Fibroblast of the conjunctiva (primary cell): ENCODE measurements at places on chromosomes 16 and 17.

- DNase-seq, result no peak
These were observed 87.8 kb downstream of the WNT3 start for GRCh38 chr17:46730679-46731078.

DNA sequence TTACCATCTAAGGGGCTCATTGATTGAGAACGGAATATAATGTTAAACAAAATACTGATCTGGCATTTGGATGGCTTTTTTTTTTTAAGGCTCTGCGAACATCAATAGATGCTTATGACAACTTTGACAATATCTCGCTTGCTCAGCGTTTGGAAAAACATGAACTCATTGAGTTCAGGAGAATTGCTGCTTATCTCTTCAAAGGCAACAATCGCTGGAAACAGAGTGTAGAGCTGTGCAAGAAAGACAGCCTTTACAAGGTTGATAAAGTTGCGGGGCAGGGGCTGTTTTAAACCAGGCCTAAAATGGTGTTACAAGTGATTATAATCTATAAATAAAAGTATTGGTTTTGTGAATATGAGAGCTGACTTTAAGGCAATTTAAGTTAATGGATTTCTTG lies 22.3 kb downstream of the PTRH2 start:
- no peak for DNase-seq

DNA sequence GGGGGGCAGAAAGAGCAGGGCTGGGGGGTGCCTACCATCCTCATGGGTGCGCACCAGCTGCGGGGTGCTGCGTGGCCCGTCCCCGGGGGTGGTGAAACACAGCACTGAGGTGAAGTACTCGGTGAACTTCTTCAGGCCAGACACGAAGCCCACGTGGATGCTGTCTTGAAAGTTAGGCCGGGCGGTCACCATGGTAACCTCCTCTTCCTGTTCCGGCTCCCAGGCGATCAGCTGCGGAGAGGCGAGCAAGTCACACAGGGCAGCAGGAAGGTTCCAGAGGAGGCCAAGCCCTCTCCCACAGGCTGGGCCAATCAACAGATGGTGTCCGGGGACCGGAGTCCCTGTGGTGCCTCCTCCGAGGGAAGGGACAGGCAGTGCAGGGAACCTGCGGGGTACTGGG lies 90.1 kb upstream of the CDC42EP4 start:
- DNase-seq, result no peak

GRCh38 chr17:40794466-40794865 lies 5.3 kb downstream of the KRT28 start:
- DNase-seq, result no peak

GRCh38 chr16:9159839-9160550 lies 68.6 kb downstream of the HAPSTR1 start:
- peak; percentile 23 for DNase-seq

DNA sequence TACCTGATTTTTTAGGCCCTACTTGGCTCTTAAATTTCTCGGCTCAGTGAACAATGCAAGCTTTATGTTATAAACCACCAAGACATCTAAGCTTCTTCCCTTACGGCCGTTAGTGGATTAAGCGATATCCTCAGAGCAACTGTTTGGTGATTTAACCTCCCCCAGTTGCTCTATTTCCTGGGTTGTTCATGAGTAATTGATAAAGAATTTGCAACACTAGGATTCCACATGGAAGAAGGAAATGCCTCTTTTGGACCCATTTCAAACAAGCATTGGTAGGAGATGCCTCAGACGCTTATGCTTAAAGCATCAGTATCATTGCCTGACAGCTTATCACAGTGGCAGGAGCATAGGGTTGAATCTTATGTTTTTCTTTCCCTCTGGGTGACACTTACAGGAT lies 65.3 kb downstream of the RBFOX1 start:
- peak; percentile 28 for DNase-seq

DNA sequence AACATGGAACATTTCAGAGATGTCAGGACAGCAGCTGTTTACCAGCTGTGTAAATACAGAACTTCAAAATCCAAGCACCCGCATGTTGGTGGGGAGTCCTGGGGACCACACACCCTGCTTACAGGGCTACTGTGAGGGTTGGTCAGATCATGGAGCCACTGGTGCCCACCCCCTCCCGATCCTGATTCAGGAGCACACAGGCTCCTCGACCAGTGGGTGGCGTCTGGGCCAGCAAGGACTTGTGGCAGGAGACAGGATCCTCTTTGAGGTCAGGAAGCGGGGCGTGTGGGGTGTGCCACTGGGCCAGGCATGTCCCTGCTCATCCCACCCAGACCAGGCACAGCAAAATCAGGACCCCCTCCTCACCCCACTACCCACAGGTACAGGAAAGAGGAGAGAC lies 83.6 kb downstream of the SDK2 start:
- DNase-seq, result no peak

DNA sequence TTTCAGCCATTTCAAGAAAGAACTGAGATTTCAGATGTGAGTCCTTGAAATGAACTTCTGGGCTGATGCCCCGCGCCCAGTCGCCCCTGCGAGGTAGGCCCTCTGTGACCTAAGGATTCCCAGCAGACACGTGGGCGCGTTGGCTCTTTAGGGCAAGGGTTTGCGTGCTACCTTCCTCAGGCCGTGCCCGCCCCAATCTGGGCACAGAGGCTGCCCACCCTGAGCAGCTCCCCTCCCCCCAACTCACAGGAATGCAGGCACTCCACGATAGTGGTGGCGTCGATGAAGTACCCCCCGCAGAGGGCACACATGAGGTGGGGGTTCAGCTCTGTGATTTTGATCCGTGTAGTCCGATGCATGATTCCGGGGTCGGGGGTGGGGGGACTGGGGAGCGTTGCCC lies 8.1 kb downstream of the PCGF2 start:
- DNase-seq, result no peak

GRCh38 chr16:85451641-85452363 lies 161.3 kb upstream of the GSE1 start:
- no peak for DNase-seq

GRCh38 chr16:50010212-50010611 lies 14.8 kb upstream of the CNEP1R1 start:
- no peak for DNase-seq

DNA sequence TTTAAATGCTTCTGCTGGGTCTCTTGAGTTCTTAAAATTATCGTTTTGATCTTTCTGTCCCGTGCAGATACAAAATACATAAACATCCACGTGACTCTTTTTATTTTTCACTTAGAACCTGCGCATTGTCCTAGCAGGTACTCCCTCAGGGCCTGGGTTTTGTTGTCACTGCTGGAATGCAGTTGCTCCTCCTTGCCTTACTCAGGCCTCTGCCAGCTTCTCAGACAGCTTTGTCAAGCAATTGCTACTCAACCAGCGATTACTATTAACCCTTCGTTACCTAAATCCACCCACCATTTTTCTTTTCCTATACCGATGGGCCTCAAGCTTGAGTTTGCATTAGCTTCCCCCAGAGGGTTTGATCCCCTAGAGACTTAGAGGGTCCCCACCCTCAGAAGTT lies 405.9 kb upstream of the RBFOX1 start:
- DNase-seq, result no peak

DNA sequence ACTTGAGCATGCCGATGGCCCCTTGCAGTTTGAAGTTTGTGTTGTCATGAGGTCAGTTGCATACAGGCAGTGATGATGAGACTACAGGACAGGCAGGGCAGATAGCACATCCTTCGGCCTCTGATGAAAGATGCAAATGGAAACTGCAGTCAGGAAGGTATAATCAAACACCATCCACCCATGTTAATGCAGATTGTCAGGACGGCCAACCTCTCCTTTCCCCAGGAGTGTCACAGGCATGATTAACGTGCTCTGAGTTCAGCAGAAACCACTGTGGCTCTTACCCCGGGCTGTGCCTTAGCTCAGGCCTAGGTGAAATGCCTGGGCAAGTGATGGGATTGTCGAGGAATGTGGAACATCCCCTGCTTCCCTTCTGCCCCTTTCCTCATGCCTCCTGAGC lies 893.5 kb upstream of the RBFOX1 start:
- DNase-seq, result no peak

DNA sequence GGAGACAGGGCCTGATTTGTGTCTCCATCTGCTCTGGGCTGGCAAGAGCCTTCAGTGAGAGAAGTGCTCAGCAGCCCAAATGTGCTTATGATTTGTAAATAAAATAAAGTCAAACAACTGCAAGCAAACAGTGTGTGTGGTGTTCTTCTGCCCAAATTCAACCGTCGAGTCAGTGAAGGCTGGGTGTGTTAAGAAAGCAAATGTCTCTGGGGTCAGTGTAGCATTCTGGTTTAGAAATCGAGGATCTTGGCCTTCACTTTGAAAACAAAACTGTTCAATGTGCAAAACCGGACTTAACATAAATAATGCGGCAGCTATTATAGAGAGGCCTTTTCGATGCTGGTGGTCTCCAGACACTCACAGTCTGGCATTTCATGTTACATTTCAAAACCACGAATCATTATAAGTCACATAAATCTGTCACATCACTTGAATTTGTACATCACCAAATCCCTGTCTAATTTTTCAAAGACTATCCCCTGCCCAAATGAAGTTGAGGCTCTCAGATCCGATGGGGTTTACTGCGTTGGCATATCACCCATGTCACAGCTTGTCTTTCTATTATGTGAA lies 158.6 kb upstream of the MYOCD start:
- no peak for DNase-seq

GRCh38 chr16:31505483-31505882 lies 2.7 kb downstream of the RUSF1 start:
- no peak for DNase-seq

DNA sequence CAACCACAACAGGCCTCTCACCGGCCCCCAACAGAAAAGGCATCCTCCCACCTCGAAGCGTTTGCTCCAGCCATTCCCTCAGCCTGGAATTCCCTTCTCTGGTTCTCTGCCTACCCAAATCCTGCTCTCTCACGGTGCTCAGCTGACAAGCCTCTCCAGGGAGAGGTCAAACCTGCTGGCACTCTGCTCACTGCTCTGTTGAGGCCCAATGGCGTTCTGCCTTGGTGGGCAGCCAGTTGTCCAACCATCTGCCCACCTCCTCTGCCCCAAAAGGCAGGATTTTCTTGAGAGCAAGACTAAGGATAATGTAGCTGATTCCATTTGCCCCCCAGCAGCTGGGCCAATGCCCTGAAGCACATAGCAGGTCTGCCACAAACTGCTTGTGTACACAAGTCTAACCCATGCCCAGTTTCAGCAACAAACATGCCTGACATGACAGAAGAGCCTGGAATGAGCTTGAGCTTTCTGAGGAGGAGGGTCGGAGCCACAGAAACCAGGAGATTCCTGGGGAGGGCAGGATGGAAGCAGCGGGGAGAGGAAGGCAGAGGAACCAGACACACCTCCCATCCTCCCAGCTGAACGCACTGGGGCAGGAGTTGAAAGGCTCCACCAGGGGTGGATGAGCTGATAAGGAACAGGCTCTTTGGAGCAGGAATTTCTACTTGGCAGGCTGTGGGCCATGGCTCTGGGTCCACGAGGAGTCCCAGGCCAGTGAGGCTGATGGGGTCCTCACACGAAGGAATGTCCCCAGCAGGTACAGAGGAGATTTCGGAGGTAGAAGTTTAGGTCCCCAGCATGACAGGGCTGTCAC lies 23.9 kb downstream of the ARHGAP27 start:
- no peak for DNase-seq

- DNase-seq, result no peak
These were observed 21.1 kb downstream of the KRT23 start for GRCh38 chr17:40916366-40916765.

- no peak for DNase-seq
These were observed 156.5 kb upstream of the WSCD1 start for GRCh38 chr17:5913641-5914040.

- no peak for DNase-seq
These were observed 37.8 kb upstream of the RCVRN start for GRCh38 chr17:9942885-9943284.

DNA sequence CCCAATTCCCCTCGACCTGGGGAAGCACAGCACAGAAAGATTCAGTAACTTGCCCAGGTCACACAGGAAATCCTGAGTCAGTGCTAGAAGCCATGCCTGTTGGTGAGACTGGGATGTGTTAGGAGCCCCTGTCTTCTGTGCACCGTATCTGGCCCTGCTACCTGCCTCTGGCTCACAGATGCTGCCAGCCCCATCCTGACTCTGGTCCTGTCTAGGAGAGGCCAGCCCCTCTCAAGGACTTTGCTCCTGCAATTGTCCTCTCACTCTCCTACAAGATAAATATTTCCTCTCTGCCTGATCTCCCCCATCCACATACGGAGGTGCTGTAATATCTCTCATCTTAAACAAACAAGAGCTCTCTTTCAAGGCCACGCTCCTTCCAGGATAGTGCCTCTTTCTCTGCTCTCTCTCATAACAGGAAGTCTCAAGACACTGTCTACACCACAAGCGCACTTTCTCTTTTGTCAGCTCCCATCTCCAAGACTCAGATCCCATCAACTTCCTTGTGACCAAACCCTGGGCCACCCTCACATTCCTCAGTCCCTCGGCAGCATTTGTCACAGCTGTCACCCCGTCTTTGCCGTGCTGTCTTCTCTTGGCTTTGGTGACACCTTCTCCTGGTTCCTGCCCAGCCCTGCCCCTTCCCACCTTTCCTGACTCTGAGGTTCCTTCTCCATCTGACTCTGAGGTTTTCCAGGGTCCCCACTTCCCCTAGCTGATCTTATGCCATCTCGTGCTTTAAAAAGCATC lies 1.9 kb downstream of the SLC13A2 start:
- DNase-seq, result no peak

DNA sequence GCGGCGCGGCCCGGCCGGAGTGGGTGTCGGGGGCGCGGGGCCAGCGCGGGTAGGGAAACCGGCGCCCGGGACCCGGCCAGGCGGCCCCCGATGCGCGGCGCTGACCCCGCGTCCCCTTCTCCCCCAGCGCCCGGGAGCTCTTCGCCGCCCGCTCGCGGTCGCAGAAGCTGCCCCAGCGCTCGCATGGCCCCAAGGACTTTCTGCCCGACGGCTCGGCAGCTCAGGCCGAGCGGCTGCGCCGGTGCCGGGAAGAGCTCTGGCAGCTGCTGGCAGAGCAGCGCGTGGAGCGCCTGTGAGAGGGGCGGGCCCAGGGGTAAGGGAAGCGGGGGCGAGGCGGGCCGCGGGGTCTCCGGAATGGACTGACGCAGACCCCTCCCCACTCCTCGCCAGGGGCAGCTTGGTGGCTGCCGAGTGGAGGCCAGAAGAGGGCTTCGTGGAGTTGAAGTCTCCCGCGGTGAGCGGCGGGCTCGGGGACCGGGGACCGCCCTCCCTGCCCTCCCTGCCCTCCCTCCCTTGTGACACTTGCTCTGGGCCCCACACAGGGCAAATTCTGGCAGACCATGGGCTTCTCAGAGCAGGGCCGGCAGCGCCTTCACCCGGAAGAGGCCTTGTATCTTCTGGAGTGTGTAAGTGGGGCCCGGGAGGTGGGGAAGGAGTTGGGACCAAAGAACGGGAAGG lies 430 bp downstream of the TSEN54 start:
- DNase-seq, result no peak

DNA sequence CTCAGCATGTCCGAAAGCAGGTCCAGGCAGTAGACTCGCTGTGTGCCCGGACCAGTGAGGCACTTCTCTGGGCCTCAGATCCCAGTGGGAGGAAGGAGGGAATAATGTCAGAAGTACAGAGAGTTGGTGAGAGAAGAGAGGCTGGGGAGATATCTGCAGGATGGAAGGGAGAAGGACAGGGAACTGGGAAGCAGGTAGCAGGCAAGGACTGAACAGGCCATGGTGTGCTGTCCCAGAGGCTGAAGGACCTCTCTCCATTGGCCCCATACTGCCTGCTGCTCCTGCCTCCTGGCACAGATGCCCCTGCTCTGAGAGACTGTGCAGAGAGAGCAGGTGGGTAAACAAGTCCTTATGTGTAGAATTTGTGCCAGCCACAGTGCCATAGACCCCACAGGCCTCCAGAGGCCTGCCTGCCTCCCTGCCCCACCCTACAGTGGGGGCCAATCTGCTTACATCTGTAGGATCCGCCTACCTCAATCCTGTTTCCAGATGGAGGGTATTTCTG lies 34.2 kb upstream of the CRHR1 start:
- DNase-seq, result no peak
